Endodermal cell (in vitro differentiated cells): ENCODE measurements at places on chromosomes 6 and 20.

- no peak for DNase-seq
Measured at GRCh38 chr6:116268589-116269293, 11.0 kb downstream of the TSPYL1 start.

DNA sequence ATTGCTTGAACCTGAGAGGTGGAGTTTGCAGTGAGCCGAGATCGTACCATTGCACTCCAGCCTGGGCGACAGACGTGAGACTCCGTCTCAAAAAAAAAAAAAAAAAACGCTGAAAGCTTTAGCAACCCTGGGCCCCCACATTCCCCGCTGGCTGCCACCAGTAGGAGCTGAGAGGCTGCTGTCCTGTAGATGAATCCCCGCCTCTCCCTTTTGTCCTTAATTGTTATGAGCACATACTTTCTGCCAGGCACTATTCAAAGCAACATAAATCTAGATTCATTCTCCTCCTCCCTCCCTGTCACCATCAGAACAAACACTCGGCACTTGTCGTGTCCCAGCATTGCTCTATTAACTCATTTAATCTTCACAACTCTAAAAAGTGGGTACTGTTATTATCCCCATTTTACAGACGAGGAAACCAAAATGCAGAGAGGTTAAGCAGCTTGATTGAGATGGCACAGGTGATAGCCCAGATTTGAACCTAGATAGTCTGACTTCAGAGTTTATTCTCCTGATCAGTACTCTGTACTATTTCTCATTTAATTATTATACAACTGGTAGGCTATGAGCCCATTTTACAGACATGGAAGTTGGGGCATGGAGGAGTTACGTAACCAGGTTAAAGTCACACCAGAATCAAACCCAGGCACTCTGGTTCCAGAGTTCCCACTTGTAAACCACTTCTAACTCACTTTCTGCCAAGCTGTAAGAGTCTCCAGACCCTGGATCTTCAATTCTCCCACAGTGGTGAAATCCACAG, 97.4 kb downstream of the EYA2 start:
- peak; percentile 43 for DNase-seq

- DNase-seq = no peak
Measured at GRCh38 chr20:10646006-10646405, 27.8 kb downstream of the JAG1 start.

GRCh38 chr6:11120271-11121005, 8.9 kb upstream of the ERVFRD-1 start:
- DNase-seq = no peak

DNA sequence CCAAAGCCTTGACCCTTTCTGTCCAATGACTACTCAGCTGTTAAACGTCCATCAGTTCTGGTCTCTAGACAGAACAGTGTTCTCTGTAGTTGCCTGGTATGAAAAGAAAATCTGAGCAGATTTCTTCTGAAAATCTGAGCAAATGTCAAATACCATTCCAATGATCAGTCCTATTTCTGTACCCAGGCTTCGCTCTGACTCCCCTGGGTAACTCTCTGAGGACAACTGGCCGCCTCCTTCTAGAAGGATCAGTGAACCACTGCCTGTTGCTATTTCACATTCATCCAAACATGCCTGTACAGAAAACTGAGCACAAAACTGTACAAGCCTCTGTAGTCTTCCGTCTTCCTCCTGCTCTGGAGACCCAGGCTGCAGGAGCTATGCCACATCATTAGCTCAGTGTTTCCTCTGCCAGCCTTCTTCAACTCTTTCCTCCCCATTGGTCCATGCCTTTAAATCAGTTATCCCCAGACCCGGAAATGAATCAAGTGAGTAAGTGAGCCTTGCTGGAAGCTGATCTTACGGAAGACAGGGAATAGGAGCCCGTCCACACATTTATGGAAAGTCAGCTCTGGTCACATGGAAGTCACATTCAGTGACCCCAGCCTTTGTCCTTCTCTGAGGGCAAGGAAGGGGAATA, 63.3 kb downstream of the DAAM2 start:
- no peak for DNase-seq

- DNase-seq = no peak
Measured at GRCh38 chr6:12173181-12173580, 117.0 kb upstream of the EDN1 start.

- no peak for DNase-seq
Measured at GRCh38 chr6:144919560-144919959, 634.4 kb downstream of the UTRN start.

DNA sequence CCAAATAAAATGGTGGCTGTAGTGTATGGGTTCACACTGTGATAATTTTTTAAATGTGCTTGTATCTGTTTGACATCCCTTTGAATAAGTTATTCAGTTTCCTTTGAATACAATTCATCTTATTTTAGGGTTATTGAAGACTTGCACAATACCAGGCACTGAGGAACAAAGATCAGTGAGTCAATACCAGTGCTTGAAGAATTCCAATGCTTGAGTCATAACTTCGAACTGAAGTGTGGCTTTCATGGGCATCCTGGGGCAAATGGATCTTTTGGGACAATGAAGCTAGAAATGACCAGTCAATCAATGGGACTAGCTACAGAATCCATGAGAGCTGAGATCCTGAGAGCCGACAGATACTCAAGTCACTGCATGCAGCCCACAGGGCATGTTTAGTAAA, 349.9 kb upstream of the FLRT3 start:
- no peak for DNase-seq
